ENCODE measurements at places on chromosomes 12 and 14.

DNA sequence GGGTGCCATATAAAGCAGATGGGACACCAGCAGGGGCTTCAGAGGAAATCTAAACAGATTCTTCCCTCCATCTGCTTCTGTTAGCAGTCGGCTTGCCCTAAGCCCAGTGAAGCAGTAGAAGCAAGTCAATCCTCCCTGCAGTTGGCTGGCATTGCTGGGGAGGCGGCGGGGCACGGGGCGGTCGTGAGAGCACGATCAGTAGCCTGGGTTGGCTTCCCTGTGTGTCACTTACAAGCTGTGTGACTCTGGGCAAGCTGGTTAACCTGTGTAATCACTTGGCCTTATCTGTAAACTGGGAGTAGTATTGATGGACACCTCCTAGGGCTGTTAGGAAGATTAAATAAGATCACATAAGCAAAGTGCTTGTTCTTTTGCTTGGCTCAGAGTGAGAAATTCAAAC, 19.4 kb downstream of the MYRFL start:
- DNase-seq: no peak

DNA sequence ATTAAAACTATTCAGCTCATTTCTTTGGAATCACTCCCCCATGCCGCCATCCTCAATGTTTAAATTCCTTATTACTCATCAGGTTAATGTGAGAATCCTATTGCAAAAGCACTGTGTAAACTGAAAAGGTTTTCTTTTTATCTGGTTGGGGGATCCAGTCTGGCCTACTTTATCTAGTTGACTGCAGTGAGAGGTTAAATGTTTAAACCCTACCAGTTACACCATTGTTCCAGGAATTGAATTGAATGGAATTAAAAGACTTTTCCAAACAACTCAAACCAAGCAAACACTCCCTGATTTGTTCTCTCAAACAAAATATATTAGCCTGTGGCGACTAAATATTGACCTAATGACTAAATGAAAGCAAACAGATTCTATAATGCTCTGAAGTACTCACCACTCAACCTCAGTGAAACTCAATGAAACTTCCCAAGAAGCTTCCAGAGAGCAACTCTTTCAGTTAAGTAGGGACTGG, 100.5 kb downstream of the VEZT start:
- no peak for DNase-seq

- DNase-seq: no peak
Observed at GRCh38 chr12:49891476-49891875, 12.2 kb downstream of the FAIM2 start.

DNA sequence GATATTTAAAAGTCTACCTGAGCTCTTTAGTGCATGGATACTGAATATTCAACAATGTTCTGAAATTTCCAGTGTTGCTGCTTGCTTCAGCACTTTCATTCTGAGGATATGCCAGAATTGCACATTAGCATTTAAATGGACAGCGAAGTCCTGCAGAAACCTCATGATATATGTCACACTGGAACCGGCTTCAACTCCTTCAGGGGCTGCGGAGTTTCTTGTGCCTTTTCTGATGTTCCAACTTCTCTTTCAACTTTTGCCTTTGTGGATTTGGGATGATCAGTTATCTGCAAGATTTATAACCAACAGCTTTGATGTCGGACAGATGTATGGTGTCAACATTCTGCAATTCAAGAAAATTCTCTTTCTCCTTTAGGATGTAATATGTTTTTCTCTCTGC, 142.5 kb upstream of the LMNTD1 start:
- no peak for DNase-seq

GRCh38 chr12:123389560-123390351, 5.8 kb downstream of the KMT5A start:
- DNase-seq: peak; percentile 46

GRCh38 chr14:57038689-57039088, 228.4 kb upstream of the OTX2 start:
- DNase-seq: no peak

GRCh38 chr14:101175731-101176534, 272.4 kb upstream of the RTL1 start:
- DNase-seq: no peak

DNA sequence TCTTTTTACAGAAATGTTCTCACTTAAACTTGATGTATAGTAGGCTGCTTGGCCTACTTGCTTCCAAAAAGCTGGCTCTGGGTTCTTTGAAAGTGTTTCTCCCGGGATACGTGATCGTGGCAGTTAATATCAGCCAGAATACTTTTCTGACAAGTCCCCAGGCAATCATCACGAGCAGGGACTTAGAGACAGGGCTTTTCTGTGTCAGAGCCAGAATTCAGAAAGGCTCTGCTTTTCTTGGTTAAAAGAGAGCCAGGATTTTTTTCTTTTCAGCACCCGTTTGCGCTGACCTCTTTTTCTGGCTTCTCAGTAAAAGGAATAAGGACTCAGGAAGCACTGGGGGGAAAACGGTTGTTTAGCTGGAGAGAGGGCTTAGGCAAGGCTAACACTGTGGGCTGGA, 57.8 kb upstream of the ARHGAP5 start:
- no peak for DNase-seq

DNA sequence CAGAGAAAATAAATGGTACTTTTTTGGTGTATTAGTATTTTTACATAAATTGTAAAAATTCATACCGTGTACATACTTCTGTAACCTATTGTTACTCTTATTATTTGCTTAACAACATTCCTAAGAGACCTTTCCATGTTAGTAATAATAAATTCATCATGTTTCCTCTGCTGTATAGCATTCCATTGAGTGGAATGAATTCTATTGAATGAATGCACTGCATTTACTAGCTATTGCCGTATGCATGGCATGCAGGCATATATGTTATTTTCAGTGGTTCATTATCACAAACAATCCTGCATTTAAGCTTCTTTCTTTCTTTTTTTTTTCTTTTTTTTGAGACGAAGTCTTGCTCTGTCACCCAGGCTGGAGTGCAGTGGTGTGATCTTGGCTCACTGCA, 137.6 kb upstream of the TBX3 start:
- DNase-seq: no peak

- no peak for DNase-seq
Observed at GRCh38 chr14:24840204-24840893, 206.4 kb upstream of the GZMB start.

DNA sequence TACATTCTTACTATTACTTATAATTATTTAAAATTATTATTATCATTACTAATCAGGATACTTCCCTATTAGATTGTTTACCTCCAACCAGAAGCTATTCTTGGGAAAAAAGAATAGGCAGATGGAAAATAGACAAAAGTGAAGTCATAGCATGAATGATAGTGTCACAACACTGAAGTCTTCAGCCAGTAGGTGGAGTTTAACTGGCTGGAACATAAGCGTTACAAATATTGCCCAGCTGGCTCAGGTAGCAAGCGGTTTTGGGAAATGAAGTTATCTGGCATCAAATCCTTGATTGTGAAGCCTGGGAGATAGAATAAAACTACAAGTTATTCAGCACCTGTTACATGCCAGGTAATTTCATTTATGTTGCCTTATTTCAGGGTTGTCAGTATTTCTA, 762.9 kb downstream of the C12orf50 start:
- no peak for DNase-seq

- DNase-seq: no peak
Observed at GRCh38 chr14:21455592-21455911, 371 bp downstream of the CHD8 start.

DNA sequence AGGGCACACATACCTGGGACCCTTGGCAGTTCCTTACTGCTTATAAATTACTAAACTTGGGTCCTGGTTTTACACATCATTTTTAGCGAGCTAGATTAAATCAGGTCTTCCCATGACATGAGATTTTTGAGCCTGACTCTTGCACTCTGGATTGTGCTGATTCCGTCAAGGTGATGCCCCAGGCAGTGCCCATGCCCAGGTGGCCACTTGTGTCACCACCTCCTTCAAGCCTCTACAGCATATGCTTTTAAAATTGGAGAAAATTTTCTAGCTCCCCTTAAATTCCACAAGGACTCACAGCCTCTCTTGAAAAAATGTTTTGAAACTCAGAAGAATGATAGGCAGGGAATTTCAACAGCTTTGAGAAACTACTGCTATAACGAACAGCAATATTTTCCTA, 9.6 kb downstream of the PTPN21 start:
- no peak for DNase-seq

DNA sequence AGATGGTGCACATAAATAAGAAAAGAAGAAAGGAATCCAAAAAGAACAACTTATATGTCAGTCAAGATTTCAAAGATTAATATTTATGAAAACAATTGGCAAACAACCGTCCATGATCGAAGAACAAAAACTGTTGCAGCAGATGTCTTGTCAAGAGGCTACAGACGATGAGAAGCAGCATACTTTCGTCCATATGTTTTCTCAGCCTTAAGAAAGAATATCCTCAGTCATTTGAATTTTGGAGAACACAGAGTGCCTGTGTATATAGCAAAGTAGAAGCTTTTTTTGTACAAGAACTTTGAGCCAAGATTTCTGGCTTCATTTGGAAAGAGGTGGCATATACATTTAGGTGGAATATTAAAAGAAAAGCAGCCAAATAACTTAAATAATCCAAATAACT, 297.2 kb downstream of the ITPR2 start:
- DNase-seq: no peak

GRCh38 chr12:63410197-63410596, 258.1 kb downstream of the DPY19L2 start:
- no peak for DNase-seq

DNA sequence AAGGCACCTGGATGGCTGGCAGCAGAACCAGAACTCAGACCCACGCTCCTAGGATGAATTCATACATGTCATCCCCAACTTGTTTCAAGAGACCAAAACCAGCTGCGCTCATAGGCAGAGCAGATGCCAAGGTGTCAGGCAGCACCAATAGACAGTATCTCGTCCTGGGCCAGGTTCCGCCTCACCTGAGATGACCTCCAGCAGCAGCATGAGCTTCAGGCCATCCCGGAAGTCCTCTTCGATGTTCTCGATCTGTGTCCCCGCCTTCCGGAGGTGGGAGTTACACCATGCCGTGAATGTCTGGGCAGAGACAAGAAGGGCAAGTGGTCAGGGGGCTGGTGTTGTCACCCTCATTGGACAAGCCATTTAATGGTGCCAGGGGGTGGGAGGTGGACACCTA, 53.7 kb downstream of the ACTN1 start:
- DNase-seq: no peak

- peak; percentile 38 for DNase-seq
Observed at GRCh38 chr14:88804035-88804434, 11.3 kb upstream of the EML5 start.

- no peak for DNase-seq
Observed at GRCh38 chr14:22423958-22424357, 165.1 kb downstream of the DAD1 start.

DNA sequence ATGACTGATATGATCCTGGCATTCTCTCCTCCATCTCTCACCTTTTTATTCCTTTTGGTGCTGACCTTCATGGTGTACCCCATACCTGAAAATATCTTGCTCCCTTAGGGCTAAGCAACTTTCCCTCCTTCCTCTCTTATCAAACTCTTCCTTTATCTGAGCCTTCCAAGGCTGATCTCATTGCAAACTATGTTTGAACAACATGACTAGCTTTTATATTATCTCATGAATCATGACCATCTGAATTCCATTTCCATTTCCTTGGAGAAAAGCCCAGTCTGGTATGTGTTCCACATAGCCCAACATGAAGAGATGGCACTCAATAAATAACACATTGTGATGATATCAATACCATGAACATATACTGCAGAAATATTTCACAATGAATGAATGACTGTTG, 111.6 kb downstream of the TSPAN8 start:
- no peak for DNase-seq

GRCh38 chr14:94089479-94089878, 8.4 kb downstream of the IFI27L1 start:
- DNase-seq: peak; percentile 40

- DNase-seq: no peak
Observed at GRCh38 chr12:101108130-101108529, 101.9 kb downstream of the SLC5A8 start.

DNA sequence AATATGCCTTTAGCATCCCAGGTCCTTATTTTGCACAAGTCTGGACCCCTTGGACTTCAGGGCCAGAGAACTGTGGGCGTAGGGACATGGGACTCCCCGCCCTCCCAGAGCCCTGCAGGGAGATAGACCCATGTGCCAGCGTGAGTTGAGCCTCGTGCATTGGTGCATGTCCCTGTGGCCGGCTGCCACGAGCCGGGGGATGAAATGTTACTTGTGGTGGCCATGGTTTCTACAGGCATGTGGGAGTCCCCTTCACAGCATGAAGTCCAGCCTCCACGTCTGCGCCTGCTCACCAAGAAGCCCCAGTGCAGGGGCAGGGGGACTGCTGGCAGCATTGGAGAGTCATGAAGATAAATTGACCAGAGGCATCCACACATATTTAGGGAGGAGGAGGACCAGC, 470.0 kb downstream of the BCL11B start:
- no peak for DNase-seq

DNA sequence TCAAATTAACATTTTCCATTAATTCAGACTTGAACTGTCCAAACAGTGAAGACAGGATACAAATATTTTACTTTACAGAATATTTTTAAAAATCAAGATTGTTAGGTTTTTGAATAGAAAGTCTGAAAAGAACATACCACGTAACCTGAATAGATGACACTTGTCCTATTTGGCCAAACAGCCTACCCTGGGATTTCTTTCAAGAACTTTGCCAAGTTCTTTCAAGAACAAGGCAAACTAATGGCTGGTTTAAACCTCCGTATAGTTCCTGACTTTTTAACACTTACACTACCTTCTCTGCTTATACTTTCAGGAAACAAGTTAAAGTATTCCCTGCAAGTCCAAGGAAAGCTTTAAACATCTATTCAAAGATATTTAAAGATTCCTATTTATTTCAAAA, 35.0 kb downstream of the MAP4K5 start:
- DNase-seq: no peak

DNA sequence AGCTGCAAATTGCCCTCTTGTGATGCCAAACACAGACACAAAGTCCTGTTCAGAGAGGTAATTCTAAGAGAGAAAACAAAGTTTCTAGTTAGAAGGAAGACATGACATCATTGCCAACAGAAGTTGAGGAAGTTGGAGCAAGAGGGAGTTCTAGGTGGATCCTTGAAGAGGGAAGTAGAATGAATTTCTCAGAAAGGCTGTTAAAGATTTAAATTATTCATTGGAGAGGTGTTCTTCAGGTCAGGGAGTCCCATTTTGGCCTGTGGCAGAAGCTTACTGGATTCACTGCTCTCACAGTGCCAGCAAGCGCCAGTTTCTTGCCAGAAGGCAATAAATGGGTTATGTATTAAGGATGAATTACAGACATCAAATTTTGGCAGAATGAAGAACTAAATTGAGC, 15.3 kb downstream of the TSFM start:
- no peak for DNase-seq

- DNase-seq: no peak
Observed at GRCh38 chr14:66717561-66718140, 209.7 kb downstream of the GPHN start.

- no peak for DNase-seq
Observed at GRCh38 chr14:99261912-99262787, 9.8 kb downstream of the BCL11B start.

- DNase-seq: no peak
Observed at GRCh38 chr12:4216187-4216927, 57.2 kb upstream of the CCND2 start.

GRCh38 chr12:122903693-122904034, 7.7 kb upstream of the VPS37B start:
- DNase-seq: no peak
